Stimulated activated CD8-positive, alpha-beta memory T cell treated with anti-CD3 and anti-CD28 coated beads, Interleukin-4, amount 100 ng/mL, for 4 hours (primary cell): ENCODE measurements at places on chromosomes 16 and 17.

GRCh38 chr17:63975541-63976092 is 2.9 kb upstream of the SCN4A start:
- DNase-seq = no peak

DNA sequence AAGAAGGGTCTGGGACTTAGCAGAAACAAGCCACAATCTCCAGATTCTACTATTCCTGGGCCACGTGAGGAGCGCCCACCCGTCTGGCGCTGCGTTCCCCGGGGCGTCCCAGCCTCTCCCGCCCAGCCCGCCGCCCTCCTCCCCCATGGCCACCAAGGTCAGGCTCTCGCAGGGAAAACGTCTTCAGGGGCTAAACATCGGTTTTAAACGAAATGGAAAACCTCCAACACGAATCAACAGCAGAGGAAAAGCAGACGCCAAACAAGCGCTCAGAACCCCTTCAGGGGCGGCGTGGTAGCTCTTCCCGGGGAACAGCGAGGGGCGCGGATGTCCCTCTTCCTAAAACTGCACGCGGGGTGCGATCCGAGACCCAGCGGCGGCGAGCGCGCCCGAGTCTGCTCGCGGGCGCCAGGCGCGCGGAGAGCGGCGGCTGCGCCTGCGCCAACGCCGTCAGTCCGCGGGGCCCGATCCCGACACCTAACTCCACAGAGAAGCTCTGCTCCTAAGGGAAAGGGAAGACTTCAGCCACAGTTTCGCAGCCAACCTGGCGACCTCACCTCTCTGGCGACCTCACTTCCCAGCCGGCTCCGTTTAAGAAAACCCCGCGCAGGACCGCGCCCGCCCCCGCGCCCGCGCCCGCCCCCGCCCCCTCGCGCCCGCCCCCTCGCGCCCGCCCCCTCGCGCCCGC is 505 bp upstream of the COG1 start:
- DNase-seq = peak; percentile 10

GRCh38 chr17:13885953-13886889 is 183.1 kb upstream of the COX10 start:
- DNase-seq = no peak

GRCh38 chr16:8760021-8760420 is 37.4 kb downstream of the TMEM186 start:
- no peak for DNase-seq

DNA sequence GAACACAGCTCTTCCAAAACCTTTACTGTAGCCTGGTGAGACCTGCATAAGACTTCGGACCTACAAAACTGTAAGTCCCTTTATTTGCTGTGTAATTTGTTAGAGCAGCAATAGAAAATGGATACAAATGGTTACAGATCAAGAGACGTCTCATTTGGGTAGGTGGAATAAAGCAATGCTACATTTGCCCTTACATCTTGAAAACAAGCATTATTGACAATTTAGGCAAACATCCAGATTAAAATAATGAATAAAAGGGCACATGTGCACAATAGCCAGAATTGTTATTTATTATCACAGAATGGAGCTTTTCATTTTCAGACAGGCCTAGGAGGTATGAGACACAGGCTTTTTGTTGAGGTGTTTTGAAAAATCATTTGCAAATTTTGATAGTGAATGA is 222.2 kb upstream of the CPHXL start:
- DNase-seq = no peak

GRCh38 chr16:58551496-58551895 is 36.2 kb downstream of the SETD6 start:
- no peak for DNase-seq

DNA sequence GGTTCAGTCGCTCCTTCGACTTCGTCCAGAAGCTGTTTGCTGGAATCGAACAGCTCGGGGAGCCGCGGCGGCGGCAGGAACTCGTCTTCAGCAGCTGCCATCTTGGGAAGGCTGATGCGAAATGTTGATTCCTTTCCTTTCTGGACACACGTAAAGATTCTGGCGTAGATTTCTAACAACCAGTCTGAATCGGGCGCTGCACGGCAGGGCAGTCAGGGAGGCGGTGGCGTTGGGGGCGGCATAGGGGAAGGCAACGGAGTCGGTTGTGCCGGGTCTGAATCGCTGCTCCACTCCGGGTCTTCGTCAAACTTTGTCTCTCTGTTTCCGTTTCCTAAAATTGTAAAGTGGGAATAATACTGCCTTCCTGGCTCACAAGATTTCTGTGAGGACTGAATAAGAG is 30.3 kb downstream of the TEX14 start:
- DNase-seq = no peak

DNA sequence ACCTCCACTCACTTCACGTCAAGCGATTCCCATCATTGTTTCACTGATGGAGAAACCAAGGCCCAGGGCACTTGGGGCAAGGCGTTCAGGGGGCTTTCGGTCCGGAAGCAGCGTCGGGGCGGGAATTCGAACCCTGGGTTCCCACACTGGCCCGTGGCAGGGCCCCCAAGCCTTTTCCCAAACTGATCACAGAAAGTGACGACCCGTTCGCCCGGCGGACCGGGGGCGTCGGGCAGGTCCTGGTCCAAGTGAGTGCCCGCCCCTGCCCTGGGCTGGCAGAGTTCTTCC is 856 bp upstream of the MON1B start:
- DNase-seq = no peak

DNA sequence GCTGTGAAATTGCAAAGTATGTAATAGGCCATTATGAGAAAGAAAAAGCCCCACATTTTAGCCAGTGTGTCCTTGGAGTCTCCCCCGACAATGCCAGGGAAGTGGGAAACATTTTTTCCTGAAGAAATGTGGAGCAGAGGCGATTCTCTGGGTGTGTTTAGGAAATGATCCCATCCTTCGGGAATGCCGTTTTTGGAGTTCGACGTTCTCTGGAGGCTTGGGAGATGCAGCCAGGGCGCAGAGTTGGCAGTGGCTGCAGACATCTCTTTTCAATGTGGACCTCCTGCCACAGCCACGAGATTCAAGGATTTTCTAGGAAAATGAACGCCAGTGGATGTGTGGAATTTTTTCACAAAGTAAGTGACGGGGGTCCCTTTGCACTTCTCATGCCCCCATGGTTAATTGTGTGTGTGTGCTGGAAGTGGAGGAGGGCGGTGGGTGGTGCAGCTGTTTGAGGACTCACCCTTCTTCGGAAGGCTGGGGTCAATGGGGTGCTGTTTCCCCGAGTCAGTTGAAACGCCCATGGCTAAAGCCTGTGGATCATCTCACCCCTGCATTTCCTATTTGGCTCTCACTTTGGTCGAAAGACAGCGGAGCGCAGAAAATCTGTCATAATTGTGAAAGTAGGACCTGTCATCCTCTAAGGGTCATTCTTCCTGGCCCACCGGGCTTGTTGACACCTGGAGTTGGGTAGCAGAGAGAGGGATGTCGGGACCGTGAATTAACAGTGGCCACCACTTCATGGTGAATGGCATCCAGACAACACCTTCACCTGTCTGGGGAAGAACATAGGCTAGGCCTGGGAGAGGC is 73.2 kb downstream of the CMIP start:
- DNase-seq = no peak

- no peak for DNase-seq
Observed at GRCh38 chr16:24054741-24055491, 201.2 kb upstream of the CACNG3 start.

GRCh38 chr17:6555331-6556120 is 829 bp downstream of the PITPNM3 start:
- DNase-seq = no peak

DNA sequence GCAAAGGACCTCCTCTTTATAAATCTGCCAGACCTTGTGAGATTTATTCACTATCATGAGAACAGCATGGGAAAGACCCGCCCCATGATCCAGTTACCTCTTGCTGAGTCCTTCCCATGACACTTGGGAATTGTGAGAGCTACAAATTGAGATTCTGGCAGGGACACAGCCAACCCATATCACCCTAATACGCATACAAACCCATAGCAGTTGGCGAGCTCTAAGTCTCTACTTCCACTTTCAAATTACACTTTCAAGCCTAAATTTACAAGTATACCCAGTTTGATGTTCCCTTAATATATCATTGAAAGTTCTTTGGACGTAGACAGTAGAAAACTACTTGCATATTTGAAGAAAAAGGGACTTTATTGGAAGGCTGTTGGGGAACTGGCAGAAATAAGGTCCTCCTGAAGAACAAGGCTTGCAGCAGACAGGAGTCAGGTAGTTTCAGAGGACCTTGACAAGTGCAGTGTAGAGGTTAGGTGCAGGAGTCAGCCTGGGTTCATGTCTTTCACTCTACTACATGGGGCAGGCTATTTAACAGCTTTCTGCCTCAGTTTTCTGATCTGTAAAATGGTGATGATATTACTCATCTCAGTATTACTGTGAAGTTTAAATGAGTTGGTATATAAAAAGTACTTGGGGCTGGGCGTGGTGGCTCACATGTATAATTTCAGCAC is 107.9 kb upstream of the EEF2KMT start:
- no peak for DNase-seq

- no peak for DNase-seq
Observed at GRCh38 chr17:28974451-28974850, 23.1 kb upstream of the PHF12 start.

- no peak for DNase-seq
Observed at GRCh38 chr17:32623196-32623595, 136.4 kb downstream of the CDK5R1 start.

GRCh38 chr16:1080801-1081733 is 8.5 kb downstream of the SSTR5 start:
- no peak for DNase-seq

- DNase-seq = no peak
Observed at GRCh38 chr17:40315206-40315605, 6.2 kb downstream of the RARA start.

- no peak for DNase-seq
Observed at GRCh38 chr16:66224626-66225025, 141.9 kb upstream of the CDH5 start.

DNA sequence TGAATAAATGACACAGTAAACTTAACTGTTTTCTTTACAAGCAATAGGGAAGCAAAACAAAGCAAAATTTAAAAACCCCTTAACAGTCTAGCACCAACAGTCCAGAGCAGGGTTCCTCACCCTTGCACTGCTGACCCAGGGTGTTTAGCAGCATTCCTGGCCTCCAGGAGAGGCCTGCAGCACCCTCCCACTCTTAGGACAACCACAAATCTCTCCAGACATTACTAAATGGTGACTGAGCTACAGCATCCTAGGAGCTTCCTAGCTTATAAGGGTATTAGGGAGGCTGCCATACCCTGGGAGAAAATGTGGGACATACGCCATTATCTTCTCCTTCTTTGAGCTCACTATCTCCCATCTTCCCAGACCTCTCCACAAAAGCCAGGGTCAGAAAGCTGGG is 15.9 kb downstream of the POLG2 start:
- no peak for DNase-seq
